ENCODE measurements at places on chromosomes 1 and 21.

- DNase-seq: no peak
Observed at GRCh38 chr1:47693115-47693514, 255.3 kb downstream of the FOXD2 start.

DNA sequence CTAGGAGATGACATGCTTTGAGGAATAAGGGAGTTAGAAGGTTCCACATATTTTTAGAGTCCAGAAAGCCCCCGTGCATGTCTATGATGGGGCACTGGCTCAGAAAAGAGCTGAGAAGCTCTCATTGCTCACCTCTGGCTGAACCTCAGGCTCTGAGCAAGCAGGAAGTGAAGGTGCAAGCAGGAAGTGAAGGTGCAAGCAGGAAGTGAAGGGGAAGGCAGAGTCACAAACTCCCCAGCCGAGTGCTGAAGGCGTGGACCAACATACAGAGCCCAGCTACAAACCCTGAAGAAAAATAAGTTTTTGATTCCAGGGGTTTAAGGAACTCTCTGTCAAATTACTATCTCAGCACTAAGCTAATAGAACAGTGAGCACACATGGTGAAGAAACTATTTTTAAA lies 7.0 kb downstream of the KRTAP10-8 start:
- no peak for DNase-seq

GRCh38 chr1:16614361-16615252 lies 1.2 kb upstream of the NBPF1 start:
- no peak for DNase-seq

DNA sequence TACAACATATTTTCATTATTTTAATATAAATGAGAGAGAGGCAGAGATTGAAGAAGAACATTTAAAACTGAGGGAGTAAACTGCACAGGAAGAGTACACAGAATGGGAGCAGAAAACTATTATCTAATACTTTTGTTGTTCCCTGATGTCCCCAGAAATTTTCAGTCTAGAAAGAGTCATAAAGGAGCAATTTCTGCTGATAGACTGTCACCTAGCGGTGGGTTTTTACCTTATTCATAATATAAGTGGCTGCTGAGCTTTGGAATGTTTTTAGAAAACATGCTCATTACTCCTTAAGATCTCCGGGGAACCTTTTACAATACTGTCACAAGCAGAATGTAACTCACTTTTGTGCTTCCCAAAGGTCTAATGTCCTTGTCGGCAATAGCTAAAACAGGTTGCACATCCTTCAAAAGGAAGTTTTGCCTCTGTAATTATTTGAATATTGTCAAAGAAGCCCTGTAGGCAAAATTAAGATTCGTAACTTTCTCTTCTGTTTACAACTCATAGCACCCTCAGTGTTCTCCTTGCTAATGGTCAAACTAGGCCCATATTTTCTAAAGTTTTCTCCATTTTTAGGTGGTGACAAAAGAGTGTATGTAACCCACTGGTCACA lies 4.9 kb upstream of the NPL start:
- DNase-seq: no peak

DNA sequence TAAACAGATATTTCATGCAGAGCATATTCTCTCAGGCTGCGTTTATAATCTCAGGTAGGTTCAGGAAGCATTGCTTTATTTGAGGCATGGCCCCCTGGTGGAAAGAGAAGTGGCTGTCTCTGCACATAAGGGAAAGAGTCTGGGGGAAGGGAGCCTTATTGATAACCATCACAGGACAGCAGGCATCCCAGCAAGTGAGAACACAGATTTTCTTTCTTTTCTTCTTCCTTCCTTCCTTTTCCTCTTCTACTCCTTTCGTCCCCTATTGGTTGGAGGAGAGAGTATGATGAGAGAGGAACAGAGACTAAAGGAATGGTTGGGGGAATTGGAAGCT lies 21.9 kb downstream of the TSNAX start:
- no peak for DNase-seq

GRCh38 chr1:70420320-70420719 lies 9.3 kb downstream of the CTH start:
- DNase-seq: no peak

- DNase-seq: no peak
Observed at GRCh38 chr1:169102567-169102966, 3.9 kb upstream of the ATP1B1 start.

DNA sequence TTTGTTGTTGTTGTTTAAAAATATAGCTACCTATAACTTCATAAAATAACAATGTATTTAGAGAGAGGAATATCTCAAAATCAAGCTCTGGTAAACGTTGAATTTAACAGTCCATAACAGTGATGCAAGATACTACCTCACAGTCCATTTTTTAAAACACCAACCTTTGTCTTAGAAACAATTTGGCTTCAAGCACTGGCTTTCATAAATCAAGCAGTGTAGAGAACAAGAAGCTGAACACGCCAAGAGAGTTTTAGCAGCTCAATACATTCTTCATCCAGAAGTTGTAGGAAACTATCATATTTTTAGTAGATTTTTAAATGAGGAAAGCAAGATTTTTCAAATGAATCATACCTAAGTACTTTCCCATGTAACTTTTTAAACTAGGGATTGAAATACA lies 334.3 kb upstream of the ADAMTS5 start:
- DNase-seq: no peak

DNA sequence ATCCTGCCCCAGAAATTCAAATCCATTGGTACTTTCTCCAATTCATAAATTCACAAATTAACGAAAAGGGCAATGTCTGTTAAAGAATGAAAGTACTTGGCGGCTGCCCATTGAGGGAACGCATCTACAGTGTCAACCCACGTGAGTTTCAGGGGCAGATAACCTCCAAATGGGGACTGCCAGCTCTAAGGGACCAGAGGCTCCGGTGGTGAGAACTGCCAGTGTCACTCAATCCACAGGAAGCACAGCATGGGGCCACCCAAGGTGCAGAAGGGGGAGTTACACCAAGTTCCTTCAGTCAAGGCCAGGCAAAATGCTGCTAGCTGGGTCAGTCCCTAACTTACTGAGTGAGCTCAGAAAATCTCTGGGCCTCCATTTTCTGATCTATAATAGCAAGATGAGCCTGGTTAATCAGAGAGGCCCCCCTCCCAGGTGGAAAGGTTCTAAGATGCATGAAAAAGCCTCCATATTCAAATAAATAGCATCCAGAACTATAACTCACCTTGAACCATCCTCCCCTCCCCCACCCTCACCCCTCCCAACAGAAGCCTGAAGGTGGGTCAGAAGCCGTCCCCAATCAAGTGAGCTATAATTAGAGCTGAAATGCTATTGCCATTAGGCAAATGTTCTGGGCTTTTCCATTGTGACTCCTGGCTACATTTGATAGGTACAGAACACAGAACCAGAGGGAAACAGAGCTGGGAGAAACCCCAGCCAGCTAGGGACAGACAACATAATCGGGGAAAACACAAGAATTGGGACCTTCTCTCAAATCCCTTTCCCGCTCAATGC lies 41.7 kb downstream of the LRP8 start:
- no peak for DNase-seq

DNA sequence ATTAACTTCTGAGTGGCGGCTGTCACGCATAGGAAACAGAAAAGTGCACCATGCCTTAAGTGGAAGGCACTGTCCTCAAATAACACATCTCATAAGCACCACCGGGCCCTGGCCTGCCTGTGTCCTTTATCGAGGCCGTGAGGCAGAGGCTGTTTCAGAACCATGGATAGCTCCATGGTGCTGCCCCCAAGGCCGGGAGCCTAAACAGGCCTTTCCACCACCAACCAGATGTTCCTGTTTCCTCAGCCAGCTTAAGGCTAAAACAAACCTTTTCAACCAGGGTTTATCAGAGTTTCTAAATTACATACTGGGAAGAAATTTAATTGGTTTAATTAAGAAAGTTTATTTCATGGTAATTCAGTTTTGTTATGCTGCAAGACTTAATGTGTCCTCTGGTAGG lies 114.4 kb downstream of the DMRTA2 start:
- DNase-seq: peak; percentile 61

- DNase-seq: no peak
Observed at GRCh38 chr21:14684071-14684470, 138.0 kb upstream of the SAMSN1 start.

Measured in progenitor cell of endocrine pancreas (in vitro differentiated cells).